ENCODE measurements at places on chromosomes 3 and 15.

- DNase-seq = no peak
These were observed 2.2 kb upstream of the CX3CR1 start for GRCh38 chr3:39282057-39282456.

- no peak for DNase-seq
These were observed 63.6 kb downstream of the AAGAB start for GRCh38 chr15:67190813-67191212.

DNA sequence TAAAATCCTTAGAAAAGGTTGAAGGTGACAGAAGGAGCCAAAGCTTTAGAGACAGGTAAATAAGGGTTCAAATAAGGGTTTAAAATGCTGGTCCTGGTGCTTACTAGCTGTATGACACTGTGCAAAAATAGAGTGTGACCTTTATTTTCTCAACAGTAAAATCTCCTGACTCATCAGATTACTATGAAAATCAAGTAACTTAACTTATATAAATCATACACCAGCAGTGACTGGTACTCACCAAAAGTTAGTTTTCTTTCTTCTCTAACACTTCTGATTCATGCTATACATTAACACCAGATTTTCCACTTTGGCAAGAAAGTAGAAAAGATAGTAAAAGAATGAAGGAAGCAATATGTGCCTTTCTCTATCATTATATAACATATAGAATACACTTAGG is 205.9 kb upstream of the GBE1 start:
- DNase-seq = no peak

- DNase-seq = no peak
These were observed 27.7 kb downstream of the CMSS1 start for GRCh38 chr3:99845331-99845730.

DNA sequence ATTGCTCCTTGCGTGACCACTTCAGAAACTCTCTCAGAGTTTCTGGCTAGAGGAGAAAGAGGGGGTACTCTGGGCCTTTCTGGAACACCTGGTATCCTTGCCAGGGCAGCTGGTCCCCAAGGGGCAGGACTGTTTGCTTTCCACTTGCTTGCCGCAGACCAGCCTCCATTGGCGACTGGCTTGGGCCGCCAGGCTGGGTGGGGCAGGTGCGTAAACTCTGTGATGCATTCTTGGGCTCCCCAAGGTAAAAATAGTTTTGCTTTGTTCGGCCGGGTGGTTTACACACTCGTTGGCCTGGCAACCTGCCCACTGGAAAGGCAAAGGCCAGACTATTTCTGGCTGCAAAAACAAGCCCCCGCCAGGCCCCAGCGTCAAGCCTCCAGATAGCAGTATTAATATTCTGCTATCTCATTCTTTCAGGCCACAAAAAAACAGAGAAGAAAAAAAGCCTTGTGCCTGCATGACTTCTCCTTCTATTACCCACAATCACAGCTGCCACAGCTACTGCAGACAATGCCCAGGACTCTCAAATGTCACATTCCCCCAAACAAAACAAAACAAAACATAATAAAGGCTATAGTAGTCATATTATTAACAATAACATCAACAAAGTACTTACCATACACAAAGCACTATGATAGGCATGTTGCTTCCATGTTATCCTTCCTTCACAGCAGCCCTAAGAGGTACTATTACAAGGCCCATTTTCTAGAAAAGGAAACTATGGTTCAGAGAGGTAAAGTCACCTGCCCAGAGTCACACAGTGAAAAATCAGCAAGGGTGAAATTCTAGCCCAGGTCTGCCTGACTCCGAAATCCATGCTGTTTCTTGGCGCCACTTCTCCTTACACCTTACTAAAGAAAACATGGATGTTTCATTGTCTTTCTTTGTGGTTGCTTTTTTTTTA is 14.0 kb upstream of the SSUH2 start:
- peak; percentile 47 for DNase-seq

- no peak for DNase-seq
These were observed 988.4 kb downstream of the TBL1XR1 start for GRCh38 chr3:176208915-176209314.

GRCh38 chr3:100518244-100518643 is 25.8 kb downstream of the TMEM45A start:
- no peak for DNase-seq

GRCh38 chr15:38150794-38151193 is 101.8 kb upstream of the SPRED1 start:
- DNase-seq = no peak

DNA sequence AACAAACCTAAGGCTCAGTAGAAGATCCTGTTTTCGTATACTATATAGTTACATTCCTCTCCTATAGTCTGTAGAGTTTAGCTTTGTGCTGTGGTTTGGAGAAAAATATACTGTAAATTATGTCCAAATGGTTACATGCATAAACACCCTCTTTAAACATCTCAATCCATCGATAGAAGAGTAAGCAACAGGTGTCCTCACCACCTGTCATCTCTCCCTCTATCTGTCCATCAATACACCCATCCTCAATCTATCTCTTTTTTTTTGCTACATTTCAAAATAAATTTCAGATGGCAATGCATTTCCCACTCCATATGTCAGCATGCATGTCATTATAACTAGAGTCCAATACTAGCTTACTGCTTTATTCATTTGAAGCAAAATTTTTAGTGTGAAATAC is 21.0 kb upstream of the GABRG3 start:
- DNase-seq = no peak

- no peak for DNase-seq
These were observed 116.3 kb downstream of the PDZRN3 start for GRCh38 chr3:73508330-73508954.

GRCh38 chr3:78893161-78893560 is 874.6 kb downstream of the ROBO1 start:
- DNase-seq = no peak

- no peak for DNase-seq
These were observed 121.2 kb downstream of the MECOM start for GRCh38 chr3:169542331-169542751.

GRCh38 chr3:188900421-188900951 is 271.3 kb upstream of the TPRG1 start:
- DNase-seq = peak; percentile 49

GRCh38 chr15:49242820-49243219 is 72.8 kb downstream of the GALK2 start:
- peak; percentile 5 for DNase-seq

- no peak for DNase-seq
These were observed 73.3 kb downstream of the ATP13A4 start for GRCh38 chr3:193481436-193481835.

DNA sequence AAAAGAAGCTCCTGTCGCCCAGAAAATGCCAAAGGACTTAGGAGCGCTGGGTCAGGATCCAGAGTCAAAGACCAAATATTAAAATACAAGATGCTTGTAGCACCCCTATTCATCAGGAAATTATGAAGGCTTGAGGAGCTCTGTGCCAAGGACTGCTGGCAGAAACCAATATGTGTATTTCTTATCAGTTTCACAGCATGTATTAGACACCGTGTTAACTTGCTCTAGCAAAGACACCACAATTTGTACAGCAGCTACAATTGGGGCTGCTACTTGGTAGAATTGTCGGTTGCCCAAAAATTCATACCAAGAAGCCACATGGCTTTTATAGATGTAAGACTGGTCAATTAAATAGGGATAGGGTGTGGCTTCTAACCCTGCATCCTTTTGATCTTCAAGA is 128.8 kb downstream of the CD47 start:
- DNase-seq = no peak

GRCh38 chr15:70031261-70031660 is 66.5 kb downstream of the TLE3 start:
- no peak for DNase-seq

DNA sequence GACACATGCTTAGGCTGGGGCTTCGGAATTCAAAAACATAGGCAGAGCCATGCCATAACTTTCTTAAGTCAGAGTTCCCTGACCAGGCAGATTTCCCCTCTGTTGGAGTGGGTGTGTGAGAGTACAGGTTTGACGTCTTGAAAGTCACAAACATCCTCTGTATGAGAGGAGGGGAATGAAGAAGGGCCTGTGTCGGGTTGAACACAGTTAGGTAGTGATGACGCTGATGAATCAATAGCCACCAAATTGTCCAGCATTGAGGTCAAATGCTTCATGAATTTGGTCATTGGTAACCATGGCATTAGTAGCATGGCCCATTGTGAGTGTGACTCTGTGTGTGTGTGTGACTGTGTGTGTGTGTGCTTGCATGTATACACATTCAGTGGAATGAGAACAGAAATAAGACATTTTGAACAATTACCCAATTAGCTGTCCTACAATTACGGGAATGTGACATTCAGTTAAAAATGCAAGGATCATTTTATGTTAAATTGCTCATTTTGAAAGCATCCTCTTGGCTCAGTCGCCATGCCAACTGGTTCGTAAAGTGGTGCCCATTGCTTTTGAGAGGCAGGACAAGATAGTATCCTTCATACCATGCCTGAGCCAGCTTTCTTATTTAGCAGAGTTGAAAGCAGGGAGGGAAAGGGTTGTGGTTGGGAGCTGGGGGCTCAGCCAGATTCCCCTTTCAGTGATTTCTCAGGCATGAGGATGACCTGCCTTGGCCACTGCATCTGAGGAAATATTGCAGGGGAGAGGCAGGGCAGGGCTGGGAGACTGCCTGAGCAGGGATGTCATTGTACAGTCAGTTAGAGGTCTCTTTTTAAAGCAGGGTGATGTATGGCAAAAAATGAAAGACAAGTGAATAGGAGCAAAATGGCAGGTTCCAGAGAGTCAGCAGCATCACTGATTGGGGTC is 35.4 kb downstream of the RBP2 start:
- DNase-seq = no peak

DNA sequence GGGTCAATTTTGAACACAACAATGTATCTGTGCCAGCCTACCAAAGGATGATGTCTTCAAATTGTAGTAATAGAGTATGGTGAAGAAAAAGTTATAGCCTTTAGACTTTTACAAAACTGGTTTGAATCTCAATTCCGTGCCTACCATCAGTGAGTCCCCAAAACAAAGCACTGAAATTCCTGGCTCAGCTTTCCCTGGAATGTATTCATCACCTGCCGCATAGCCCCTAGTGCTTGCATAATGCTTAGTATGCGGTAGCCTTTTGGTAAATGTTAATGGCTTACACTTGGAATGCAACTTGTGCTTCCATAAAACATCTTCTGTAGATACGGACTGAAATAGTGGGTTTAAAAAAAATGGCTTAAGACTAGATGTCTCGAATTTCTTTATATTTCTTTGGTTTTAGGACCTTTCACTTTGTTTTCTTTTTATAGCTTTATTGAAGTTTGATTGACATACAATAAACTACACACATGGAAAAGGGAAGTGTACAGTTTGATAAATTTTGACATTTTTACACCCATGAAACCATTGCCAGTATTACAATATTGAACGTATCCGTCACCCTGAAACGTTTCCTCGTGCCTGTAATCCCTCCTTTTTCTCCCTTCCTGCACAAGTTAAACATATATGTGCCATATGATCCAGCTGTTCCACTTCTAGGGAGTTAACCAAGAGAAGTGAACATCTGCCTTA is 12.1 kb downstream of the SACM1L start:
- DNase-seq = no peak
